ENCODE measurements at places on chromosomes 12 and 14. TPM values are rescaled to one million over a fixed set of nuclear protein-coding genes. Genes with fewer than 3 reads are reported as not detected.

DNA sequence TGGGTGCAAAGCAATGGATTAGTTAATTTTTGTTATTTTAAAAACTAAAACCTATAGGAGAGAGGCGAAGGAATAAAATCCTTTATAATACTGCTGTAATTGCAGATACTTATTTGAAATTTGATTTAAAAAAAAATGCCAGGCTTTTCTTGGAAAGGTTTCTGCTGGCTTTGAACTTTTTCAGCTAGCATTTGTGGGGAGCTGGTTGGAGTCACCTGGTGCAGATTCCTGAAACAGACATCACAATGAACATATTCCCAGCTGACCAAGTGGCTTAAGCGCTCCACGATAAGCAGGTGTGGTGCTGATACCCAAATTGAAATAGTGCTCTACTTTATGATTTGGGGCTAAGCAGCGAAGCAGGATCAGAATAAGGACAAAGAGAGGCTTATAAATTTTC is 42.9 kb downstream of the DACT1 start:
- no peak overlapping the region for H3K4me3 ChIP-seq
- H3K36me3 ChIP-seq, result no peaks in the 10 kb centered on the region
- H3K27me3 ChIP-seq, result no peaks in the 10 kb centered on the region
- no peak overlapping the region for H3K27ac ChIP-seq
- H3K4me1 ChIP-seq, result no peaks in the 10 kb centered on the region

GRCh38 chr12:39835517-39836489 is 216.2 kb upstream of the ABCD2 start:
- no peak overlapping the region for H3K4me3 ChIP-seq
- H3K4me1 ChIP-seq, result no peaks in the 10 kb centered on the region
- no peaks in the 10 kb centered on the region for H3K36me3 ChIP-seq
- no peaks in the 10 kb centered on the region for H3K27me3 ChIP-seq
- H3K27ac ChIP-seq, result no peak overlapping the region
- no peak for DNase-seq

DNA sequence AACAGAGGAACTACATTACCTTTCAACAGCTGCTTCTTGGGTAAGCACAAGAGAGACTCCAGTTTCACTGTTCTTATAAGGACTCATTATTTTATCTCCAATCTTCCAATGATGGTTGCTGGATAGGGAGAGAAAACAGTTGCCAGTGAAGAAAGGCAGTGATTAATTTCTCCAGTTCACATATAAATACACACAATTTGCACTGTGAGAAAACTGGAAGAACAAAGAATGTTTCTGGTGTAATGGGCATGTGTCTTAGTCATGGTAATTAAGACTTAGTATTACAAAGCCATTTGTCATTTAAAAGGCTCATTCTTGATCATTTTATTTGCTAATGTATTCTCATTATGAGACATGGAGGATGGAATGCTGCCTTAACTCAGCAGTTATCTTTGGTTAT is 78.0 kb upstream of the FAR2 start:
- DNase-seq, result no peak
- H3K4me1 ChIP-seq, result no peaks in the 10 kb centered on the region

GRCh38 chr12:116595186-116595585 is 36.0 kb downstream of the MAP1LC3B2 start:
- no peak for DNase-seq
- no peak overlapping the region for H3K4me3 ChIP-seq
- no peaks in the 10 kb centered on the region for H3K36me3 ChIP-seq

Gene KIF26A
- polyA plus RNA-seq, result 1.7 TPM

- no peaks in the 10 kb centered on the region for H3K36me3 ChIP-seq
- no peak overlapping the region for H3K4me3 ChIP-seq
Observed at GRCh38 chr12:27602516-27602915, 78.5 kb downstream of the PPFIBP1 start.

Gene RBP5
- 12.0 TPM for polyA plus RNA-seq

GRCh38 chr12:116431677-116432300 is 127.4 kb upstream of the MAP1LC3B2 start:
- H3K4me3 ChIP-seq, result no peak overlapping the region
- DNase-seq, result no peak
- H3K27me3 ChIP-seq, result no peaks in the 10 kb centered on the region
- no peaks in the 10 kb centered on the region for H3K36me3 ChIP-seq
- peaks cover 28% of the 10 kb centered on the region for H3K4me1 ChIP-seq
- H3K27ac ChIP-seq, result no peak overlapping the region

Gene OR4E2
- 0.07 TPM for polyA plus RNA-seq

- H3K4me1 ChIP-seq, result no peaks in the 10 kb centered on the region
- H3K36me3 ChIP-seq, result no peaks in the 10 kb centered on the region
- no peaks in the 10 kb centered on the region for H3K27me3 ChIP-seq
- H3K4me3 ChIP-seq, result no peak overlapping the region
- DNase-seq, result no peak
- no peak overlapping the region for H3K27ac ChIP-seq
Observed at GRCh38 chr12:115213538-115214016, 529.6 kb upstream of the TBX3 start.

DNA sequence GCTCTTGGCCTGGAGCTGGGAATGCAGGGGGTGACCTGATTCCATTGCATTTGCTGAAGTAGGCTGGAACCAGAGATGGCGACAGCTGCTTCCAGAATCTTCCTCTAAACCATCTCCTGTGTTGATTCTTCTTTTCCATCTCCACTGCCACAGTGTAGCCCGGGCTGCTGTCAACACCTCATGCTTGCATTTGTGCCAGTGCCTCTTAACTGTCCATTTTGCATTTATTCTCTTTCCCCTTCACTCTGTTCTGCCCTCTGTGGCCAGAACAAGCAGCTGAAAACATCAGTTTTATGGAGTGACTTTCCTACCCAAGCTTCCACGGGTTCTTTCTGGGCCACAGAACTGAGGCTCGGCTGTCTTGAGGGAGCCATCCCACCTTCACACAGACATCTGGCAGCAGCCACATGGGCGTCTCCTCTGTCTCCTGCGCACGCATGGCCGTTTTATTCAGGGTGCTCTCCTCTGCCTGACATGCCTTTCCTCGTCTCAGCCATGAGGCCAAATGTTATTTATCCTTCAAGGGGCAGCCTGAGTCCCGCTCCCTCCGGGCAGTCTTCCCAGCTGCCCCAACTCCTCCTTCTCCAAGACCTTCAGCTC is 51.7 kb downstream of the SMOC1 start:
- H3K4me3 ChIP-seq, result no peak overlapping the region
- H3K36me3 ChIP-seq, result no peaks in the 10 kb centered on the region
- DNase-seq, result no peak
- no peaks in the 10 kb centered on the region for H3K4me1 ChIP-seq
- no peak overlapping the region for H3K27ac ChIP-seq
- H3K27me3 ChIP-seq, result peaks cover 23% of the 10 kb centered on the region

Gene EML1
- 1.7 TPM for polyA plus RNA-seq

- H3K4me3 ChIP-seq, result no peak overlapping the region
- no peak overlapping the region for H3K27ac ChIP-seq
Observed at GRCh38 chr14:97149775-97150174, 352.6 kb downstream of the VRK1 start.

Gene ZBTB42
- 3.2 TPM for polyA plus RNA-seq

- H3K27me3 ChIP-seq, result no peaks in the 10 kb centered on the region
- H3K27ac ChIP-seq, result no peak overlapping the region
- no peaks in the 10 kb centered on the region for H3K4me1 ChIP-seq
Observed at GRCh38 chr12:99200711-99201384, 446.7 kb upstream of the GARIN6 start.

- no peaks in the 10 kb centered on the region for H3K4me1 ChIP-seq
- H3K27me3 ChIP-seq, result no peaks in the 10 kb centered on the region
- DNase-seq, result no peak
- H3K27ac ChIP-seq, result no peak overlapping the region
- H3K4me3 ChIP-seq, result no peak overlapping the region
Observed at GRCh38 chr14:57378661-57379060, 11.7 kb upstream of the NAA30 start.

DNA sequence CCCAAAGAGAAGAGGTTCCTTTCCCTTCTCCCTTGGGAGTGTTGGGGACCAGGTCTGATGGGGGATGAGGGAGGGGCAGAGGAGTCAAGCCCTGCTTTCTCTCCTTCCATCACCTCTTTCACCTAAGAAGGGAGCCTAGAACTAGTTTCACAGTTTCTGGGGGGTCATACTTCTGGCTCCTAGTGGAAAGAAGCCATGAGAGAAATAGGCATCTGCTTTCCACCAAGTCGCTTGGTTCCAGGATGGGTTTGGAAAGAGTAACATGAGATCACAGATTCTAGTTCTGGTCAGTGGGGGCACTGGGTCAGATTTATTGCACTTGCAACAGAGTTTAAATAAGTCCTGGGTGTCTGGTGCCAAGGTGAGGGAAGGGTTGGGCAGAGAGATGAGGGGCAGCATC is 10.5 kb upstream of the ZNF385A start:
- no peak overlapping the region for H3K27ac ChIP-seq
- peaks cover 32% of the 10 kb centered on the region for H3K36me3 ChIP-seq
- peaks cover 37% of the 10 kb centered on the region for H3K4me1 ChIP-seq
- no peak for DNase-seq
- no peaks in the 10 kb centered on the region for H3K27me3 ChIP-seq

DNA sequence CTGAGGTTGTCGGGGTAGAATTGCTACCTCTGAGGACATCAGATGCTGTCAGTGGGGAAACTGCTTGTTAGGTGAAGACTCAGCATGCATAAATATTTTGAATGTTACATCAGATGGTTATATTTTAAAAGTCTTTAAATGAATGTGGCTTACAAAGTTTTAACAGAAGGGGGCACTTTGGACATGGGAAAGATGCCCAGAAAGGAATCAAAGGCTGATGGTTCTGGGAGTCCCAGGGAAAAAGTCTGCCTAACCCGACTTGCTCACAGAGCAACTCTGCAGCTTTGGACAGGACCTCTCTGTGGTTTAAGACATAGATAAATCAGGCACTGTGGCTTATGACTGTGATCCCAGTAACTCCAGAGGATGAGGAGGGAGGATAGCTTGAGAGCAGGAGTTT is 474.9 kb downstream of the ATP23 start:
- H3K4me1 ChIP-seq, result no peaks in the 10 kb centered on the region
- no peaks in the 10 kb centered on the region for H3K27me3 ChIP-seq
- DNase-seq, result no peak

DNA sequence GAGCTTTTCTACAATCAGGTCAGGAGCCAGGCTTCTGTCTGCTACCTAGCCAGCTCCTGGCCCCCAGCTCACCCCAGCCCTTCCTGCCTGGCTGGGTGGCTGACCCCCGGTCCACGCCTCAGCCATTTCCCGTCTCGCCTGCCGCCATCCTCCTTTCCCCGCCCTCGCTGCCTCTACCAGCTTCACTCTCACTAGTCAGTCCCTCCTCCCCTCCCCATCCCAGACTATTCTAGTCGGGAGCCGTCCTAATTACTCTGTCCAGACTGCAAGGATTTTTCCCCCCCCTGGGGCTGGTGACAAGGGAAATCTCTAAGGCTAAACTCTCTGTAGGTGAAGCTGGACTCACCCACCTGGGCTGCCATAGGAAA is 825 bp downstream of the DHH start:
- H3K27ac ChIP-seq, result no peak overlapping the region
- peaks cover 59% of the 10 kb centered on the region for H3K27me3 ChIP-seq
- no peak for DNase-seq
- H3K4me1 ChIP-seq, result peaks cover 16% of the 10 kb centered on the region
- H3K36me3 ChIP-seq, result peaks cover 21% of the 10 kb centered on the region

DNA sequence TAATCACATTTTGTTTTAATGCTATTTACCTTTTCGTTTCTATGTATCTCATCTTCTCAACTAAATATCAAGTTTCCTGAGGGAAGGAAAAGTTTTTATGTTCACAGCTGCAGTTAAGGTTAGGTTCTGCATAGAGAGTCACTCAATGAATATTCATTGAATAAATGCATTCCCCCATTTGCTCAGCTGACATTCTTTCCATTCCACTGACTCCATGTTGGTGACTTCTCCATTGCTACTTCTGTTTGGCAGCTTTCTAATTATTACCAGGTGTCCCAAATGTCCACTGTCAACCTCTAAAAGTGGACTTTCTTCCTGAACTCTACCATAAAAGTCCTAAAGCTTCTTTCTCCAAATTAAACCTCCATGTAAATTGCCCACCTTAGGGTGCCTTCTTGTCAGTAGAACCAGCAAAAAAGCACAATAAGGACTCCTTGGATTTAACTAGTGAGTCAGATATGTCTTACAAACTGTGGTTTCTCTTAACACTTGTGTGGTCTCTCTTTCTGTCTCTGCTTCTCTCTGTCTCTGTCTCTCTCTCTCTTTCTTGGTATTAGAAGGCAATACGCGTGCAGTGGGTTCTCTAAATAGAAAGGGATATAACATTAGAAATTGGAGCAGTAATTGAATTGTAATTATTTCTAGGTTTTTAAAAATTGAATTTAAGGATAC is 85.9 kb downstream of the TMEM117 start:
- H3K27me3 ChIP-seq, result no peaks in the 10 kb centered on the region
- H3K4me3 ChIP-seq, result no peak overlapping the region
- H3K4me1 ChIP-seq, result no peaks in the 10 kb centered on the region
- H3K36me3 ChIP-seq, result no peaks in the 10 kb centered on the region
- H3K27ac ChIP-seq, result no peak overlapping the region
- DNase-seq, result no peak

Gene IL23A
- polyA plus RNA-seq, result 11.6 TPM

- H3K4me3 ChIP-seq, result no peak overlapping the region
- no peak overlapping the region for H3K27ac ChIP-seq
- H3K36me3 ChIP-seq, result no peaks in the 10 kb centered on the region
- peaks cover 2% of the 10 kb centered on the region for H3K27me3 ChIP-seq
- DNase-seq, result no peak
Observed at GRCh38 chr14:95559203-95559602, 24.4 kb downstream of the GLRX5 start.

DNA sequence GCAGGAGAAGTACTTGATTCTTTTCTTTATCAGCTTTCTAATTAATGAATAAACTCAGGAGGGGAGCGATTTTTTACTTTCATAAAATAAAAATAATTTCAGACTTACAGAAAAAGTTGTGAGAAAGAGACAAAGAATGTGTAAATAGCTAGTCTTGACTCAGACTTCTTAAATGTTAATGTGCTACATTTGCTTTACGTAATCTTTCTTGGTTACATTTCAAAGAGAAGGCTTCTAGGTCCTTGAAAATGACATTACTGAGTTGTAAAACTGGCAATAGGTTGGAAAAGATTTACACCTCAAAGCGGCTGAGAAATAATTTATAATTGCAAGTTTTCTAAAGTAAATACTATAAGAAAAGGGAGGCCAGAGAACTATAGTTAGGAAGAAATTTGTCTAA is 28.6 kb downstream of the GABARAPL1 start:
- no peaks in the 10 kb centered on the region for H3K36me3 ChIP-seq
- H3K27ac ChIP-seq, result no peak overlapping the region
- H3K27me3 ChIP-seq, result no peaks in the 10 kb centered on the region

Data from thymus (tissue), 14 donors.